ENCODE measurements at places on chromosomes 7 and 10. TPM values are rescaled to one million over a fixed set of nuclear protein-coding genes. Genes with fewer than 3 reads are reported as not detected.

- no peaks in the 10 kb centered on the region for H3K4me1 ChIP-seq
- no peak overlapping the region for H3K4me3 ChIP-seq
- H3K27me3 ChIP-seq: no peaks in the 10 kb centered on the region
- no peak for DNase-seq
- no peaks in the 10 kb centered on the region for H3K36me3 ChIP-seq
- no peak overlapping the region for H3K27ac ChIP-seq
Observed at GRCh38 chr7:85705076-85705475, 518.2 kb upstream of the SEMA3D start.

The SNX10 gene
- total RNA-seq: 9.8 TPM

DNA sequence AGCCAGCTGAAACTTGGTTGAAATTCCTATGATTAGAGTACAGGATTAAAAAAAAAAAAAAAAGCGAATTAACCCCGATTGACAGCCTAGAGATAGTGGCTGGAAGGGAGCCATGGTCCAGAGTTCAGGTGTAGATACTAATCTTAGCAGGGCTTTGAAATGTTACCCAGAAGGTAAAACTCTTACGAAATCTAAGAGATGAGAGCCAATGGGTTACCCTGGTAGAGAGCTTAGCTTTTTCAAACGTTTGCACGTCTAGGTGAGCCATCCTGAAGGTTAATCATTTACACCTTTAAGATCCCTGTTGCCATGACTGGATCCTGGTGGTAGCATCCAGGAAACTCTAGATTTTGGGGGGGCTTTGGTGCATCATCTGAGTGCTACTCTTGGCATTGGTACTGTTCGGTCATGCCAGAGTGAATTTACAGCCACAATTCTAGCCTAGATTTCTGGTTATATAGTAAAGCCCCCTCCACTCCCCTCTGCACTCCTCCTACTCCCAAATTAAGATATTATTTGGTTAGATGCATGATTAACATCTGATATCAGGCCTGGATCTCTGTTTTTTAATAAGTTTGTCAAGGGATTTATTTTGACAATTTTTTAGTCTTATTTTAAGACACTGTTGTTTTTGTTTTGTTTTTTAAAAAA, 1.2 kb downstream of the AGFG2 start:
- peak overlapping the region; percentile 100 for H3K4me3 ChIP-seq
- peaks cover 59% of the 10 kb centered on the region for H3K4me1 ChIP-seq
- DNase-seq: no peak
- H3K36me3 ChIP-seq: peaks cover 3% of the 10 kb centered on the region

- H3K36me3 ChIP-seq: no peaks in the 10 kb centered on the region
- H3K4me1 ChIP-seq: peaks cover 3% of the 10 kb centered on the region
- no peak overlapping the region for H3K4me3 ChIP-seq
- no peak overlapping the region for H3K27ac ChIP-seq
- DNase-seq: no peak
- H3K27me3 ChIP-seq: peaks cover 9% of the 10 kb centered on the region
Observed at GRCh38 chr10:85623758-85624157, 742.8 kb downstream of the GRID1 start.

The GPR37 gene
- total RNA-seq: not detected
